ENCODE measurements at places on chromosomes 1 and 21. TPM values are rescaled to one million over a fixed set of nuclear protein-coding genes. Genes with fewer than 3 reads are reported as not detected.

Gene PADI2
- 4.3 TPM for total RNA-seq

Gene NBPF20
- 2.3 TPM for total RNA-seq

Gene CAPN9
- total RNA-seq: not detected

Gene C4BPA
- total RNA-seq: 0.06 TPM

Gene TSPAN2
- 0.02 TPM for total RNA-seq

Gene ADCY10
- total RNA-seq: 0.13 TPM

Gene SLAMF9
- not detected for total RNA-seq

Gene C1orf87
- total RNA-seq: not detected

Gene CLDN19
- 0.23 TPM for total RNA-seq

Gene KCNJ9
- not detected for total RNA-seq

Gene BRINP3
- total RNA-seq: not detected

Gene LHX8
- total RNA-seq: not detected

Gene PEF1
- 64.8 TPM for total RNA-seq

Gene E2F2
- 43.2 TPM for total RNA-seq

Gene SLC9C2
- total RNA-seq: not detected

Gene GPR37L1
- total RNA-seq: 0.02 TPM

Gene LCE3E
- not detected for total RNA-seq

Gene AQP10
- total RNA-seq: not detected

Gene NRAS
- total RNA-seq: 69.4 TPM

Gene KRTAP11-1
- not detected for total RNA-seq

Gene CORT
- 0.30 TPM for total RNA-seq

Gene SELE
- total RNA-seq: not detected

Gene DNALI1
- 10.0 TPM for total RNA-seq

Gene DNAI4
- total RNA-seq: 0.68 TPM

Gene ST6GALNAC3
- 6.4 TPM for total RNA-seq

Gene CLCA1
- total RNA-seq: not detected

Gene LRRN2
- total RNA-seq: not detected

Gene C1orf210
- total RNA-seq: not detected

Gene AK5
- total RNA-seq: 22.3 TPM

Gene KLHDC9
- total RNA-seq: not detected

Gene CFAP141
- total RNA-seq: not detected

Gene OR2L8
- not detected for total RNA-seq

Gene RHCE
- 0.28 TPM for total RNA-seq

Gene RGS4
- total RNA-seq: 0.12 TPM

Gene VASH2
- 129 TPM for total RNA-seq

Gene PDXK
- 41.5 TPM for total RNA-seq

Gene RAB3B
- total RNA-seq: 0.61 TPM

Gene PGLYRP4
- total RNA-seq: not detected

Gene FALEC
- 0.28 TPM for total RNA-seq

Gene CDCA8
- 58.5 TPM for total RNA-seq

Gene NCAM2
- total RNA-seq: not detected

Gene EXTL1
- total RNA-seq: 38.7 TPM

Gene CFAP410
- total RNA-seq: 8.2 TPM

Gene OVAAL
- not detected for total RNA-seq

Gene ZNF648
- total RNA-seq: not detected

Gene KRTAP13-2
- total RNA-seq: not detected

Gene NBPF8
- total RNA-seq: 9.2 TPM

Gene LCE6A
- total RNA-seq: not detected

Gene NLRP3
- 0.05 TPM for total RNA-seq

Gene ZCCHC17
- 44.9 TPM for total RNA-seq

Gene PBX1
- total RNA-seq: 39.0 TPM

Data from SJCRH30 (cell line).